ENCODE measurements at places on chromosomes 3 and 15.

DNA sequence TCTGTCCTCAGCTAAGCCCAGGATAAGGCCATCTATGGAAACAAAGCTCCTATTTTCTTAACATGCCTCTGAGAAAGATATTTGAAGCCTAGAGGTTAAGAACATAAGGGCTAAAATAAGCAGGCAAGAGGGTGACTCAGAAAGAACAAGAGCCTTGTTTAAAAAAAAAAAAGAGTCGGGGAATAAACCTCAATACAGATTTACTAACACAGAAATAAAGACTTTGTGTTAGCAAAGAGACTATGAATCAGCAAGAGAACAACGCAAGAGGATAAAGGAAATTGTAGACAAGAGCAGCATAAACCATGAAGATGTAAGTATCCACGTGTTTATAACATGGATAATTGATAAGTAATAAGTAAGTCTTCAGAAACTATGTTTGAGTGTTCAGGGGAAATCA lies 36.0 kb downstream of the RAB27A start:
- DNase-seq = no peak

- DNase-seq = no peak
Observed at GRCh38 chr15:67607959-67608637, 65.6 kb downstream of the MAP2K5 start.

GRCh38 chr15:83112956-83113299 lies 5.5 kb downstream of the TM6SF1 start:
- no peak for DNase-seq

GRCh38 chr3:120174811-120175539 lies 80.7 kb upstream of the GSK3B start:
- DNase-seq = no peak

DNA sequence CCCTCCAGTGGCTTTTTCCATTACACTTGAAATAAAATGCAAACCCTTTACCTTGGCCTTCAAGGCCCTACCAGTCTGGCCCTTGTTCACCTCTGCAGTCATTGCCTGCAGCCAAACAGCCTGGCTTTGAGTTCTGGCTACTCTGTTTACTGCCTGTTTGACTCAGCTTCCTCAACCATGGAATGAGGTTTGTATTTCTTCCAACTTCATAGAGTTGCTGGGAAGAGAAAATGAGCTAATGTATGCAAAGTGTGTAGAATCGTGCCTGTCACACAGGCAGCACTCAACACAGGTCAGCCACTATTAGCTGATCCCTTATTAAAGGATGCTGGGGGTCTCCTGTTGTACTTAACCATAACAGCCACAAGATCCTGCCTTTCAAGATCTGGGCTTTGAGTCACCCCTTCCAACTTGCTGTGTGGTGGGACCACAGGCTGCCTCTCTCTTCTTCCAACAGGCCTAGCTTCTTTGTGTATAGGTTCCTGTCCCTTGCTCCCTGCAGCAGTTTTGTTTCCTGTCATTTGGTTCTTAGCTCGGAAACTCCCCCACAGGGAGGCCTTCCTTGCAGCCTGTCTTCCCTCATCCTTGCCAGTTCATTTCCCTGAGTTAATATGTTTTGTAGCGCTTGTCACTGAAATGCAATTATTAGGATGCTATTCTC lies 6.4 kb downstream of the MED12L start:
- no peak for DNase-seq

- DNase-seq = no peak
Observed at GRCh38 chr3:64047787-64048186, 24.5 kb upstream of the PSMD6 start.

DNA sequence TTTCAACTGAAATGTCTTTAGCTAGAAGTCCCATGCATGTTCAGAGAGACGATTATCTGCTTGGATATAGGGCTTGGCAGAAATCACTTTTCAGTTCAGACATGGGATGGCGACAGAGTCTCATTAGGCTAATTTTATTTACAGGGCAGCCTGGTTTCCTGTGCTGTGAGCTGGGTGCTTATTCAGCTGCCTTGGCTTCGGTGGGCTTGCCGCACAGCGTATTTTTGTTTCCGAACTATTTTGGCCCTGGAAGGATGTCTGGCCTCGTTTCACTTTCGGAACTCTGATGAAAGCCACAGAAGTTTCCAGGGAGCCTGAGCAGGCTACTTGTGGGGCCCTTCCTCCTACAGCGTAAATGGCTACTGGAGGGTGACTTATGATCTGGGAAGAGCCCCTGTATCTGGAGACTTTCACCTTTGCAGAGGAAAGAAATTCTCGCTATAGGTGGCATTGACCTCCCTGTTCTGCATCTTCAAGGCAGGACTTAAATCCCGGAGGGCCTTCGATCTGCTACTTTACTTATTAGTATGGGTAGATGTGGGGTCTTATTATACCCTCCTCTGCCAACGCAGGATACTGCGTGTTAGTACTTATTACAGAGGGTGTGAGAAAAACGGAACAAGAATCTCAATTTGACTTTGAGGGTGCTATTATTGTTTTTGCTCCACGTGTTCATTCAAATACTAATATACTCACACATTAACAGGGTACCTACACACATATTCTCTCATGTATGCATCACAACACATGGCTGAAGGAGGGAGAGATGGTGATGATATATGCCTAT lies 364.0 kb upstream of the RBMS3 start:
- DNase-seq = no peak

DNA sequence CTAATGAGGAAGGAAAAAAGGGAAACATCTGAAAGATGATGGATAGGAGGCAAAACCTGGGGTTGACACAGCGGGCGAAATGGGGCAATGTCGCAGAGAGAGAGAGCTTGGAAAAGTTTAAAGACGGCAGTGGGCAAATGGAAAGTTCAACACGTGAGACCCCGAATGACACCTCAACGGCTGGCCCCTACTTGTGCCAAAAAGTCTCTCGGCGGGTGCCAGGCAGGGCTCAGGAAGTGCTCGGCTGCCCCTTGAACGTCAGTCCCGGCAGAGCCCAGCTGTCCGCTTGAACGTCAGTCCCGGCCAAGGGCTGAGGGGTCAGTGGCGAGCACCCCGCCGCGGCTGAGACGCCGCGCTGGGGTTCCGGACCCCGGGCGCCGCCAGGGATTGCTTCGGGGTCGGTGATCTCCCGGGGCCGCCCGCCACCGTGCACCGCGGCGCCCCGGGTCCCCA lies 658 bp downstream of the EOGT start:
- DNase-seq = no peak

- no peak for DNase-seq
Observed at GRCh38 chr15:70802629-70803028, 39.3 kb upstream of the UACA start.

DNA sequence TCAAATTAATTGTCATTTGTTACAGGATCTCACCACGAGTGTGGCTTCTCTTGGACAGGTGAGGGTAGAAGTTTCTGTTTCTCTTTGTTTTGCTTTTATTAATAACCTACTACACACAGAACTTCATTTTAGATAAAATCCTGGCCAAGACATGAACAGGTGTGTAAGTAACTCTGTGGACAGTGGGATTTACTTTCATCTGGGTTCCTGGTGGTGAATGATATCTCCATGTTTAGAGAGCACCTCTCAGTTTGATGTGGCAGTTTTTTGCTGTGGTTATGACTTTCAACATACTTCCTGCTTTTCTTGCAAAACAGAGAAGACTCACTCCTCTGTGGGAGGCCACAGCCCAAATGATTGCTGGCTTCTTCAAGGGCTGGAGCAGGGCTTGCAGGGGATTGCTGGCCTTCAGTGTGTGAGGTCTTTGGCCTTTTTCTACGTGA lies 71.1 kb upstream of the XCR1 start:
- DNase-seq = peak; percentile 48

DNA sequence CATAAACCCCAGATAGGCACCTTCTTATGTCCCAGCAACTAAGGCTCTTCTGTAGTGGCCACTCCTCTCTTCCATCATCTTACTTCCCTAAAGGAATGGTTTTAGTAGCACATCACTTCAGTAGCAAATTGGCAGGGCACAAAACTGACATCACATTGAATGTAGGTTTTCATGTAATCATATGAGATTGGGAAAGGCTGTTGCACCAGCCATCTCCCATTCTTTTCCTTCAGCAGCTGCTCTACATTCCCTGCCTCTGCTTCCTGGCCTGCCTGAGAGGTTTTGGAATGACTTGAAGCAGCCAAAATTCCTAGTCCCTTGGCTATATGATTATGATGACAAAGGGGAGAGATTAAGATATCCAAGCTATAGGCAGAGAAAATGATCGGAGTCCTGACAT lies 36.5 kb downstream of the NSUN3 start:
- DNase-seq = no peak

- DNase-seq = no peak
Observed at GRCh38 chr3:62805106-62805505, 70.1 kb downstream of the CADPS start.

DNA sequence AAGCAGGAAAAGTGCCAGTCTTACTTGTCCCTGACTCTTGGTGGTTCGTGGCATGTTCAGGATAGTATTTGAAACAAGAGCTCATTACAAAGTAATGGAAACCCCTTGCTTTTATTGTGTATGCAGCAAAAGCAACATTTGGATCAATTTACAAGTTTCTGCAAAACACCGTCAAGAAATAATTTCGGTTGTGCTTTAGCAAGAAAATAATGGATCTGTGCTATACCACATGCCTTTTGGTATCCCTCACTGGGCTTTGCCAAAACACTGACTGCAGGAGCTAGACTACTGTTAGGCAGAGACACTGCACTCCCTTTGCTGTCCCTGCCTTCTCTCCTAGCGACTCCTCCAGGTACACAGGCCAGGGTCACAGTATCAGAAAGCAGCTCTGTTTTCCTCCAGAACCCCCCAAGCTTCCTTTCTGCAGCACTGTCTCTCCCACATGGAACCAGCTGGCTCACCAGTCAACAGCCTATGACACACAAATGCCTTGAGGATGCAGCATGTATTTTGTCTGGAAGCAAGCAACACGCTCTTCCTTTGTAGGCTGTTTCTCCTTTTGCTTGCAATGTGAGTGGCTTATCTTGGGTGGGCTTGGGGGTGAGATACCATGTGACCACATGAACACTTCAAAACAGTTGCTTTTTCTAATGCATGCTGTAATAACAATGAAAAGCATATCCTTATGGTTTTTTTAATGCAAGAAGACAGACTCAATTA lies 111.4 kb downstream of the PGPEP1L start:
- no peak for DNase-seq

DNA sequence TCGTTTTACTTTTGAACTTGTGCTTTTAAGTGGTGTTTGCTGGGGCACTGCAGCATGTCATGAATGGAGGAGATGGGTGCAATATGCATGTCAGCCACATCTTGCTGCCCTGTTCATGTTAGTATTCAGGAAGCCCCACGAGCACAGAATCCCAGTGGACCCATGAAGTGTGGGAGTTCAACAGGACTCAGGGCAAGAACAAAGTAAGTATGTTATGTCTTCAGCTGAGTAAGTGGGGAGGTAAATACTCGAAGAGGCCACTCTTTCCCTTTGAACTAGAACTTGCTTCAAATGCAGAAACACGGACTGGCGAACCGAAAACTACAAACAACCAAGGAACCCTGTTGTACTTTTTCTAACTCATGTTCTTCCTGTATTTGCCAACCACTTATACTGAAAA lies 23.4 kb downstream of the SOX14 start:
- DNase-seq = no peak

GRCh38 chr3:35849496-35849895 lies 210.2 kb downstream of the ARPP21 start:
- DNase-seq = no peak

DNA sequence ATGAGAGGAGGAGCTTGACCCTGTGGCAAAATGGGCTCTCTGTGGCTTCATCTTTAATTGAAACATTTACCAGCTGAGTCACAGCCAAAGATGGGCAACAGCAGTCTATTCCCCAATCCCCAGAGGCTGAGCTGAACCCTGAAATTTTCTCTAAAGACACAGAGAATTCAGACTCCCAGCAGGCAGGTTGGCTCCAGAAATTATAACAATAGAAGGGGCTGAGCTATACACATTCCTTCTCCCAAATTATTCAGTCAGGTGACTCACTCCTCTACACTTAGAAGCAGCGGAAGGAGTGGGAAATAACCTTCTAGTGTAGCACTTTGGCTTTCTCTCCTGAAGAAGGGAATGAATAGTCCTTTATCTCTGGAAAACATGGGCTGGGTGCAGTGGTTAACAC lies 264.3 kb upstream of the ARHGEF26 start:
- DNase-seq = no peak

GRCh38 chr3:11954312-11954934 lies 49.8 kb upstream of the SYN2 start:
- no peak for DNase-seq

DNA sequence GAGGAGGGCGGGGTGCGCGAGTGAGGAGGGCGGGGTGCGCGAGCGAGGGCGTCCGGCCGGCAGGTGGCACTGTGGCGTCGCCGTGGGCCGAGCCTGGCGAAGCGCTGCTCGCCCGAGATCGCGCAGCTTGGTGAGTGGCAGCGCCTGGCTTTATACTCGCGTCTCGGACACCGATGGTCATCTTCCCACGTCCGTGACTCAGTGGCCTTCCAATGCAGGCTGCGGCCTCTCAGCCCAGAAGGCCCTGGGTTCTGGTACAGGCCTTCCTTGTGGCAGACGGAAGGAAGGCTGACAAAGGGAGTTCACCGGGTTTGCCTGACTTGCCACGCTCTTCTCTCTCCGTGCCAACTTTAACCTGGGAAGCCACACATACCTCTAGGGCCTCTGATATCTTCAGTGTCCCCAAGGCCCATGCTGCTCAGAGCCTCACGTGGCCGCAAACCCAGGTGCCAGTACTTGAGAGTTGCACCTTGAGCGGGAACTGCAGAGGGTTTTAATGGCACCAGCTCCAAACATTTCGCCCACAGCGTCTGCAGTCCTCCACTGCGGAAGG lies 195.3 kb upstream of the LYSMD4 start:
- DNase-seq = peak; percentile 87

DNA sequence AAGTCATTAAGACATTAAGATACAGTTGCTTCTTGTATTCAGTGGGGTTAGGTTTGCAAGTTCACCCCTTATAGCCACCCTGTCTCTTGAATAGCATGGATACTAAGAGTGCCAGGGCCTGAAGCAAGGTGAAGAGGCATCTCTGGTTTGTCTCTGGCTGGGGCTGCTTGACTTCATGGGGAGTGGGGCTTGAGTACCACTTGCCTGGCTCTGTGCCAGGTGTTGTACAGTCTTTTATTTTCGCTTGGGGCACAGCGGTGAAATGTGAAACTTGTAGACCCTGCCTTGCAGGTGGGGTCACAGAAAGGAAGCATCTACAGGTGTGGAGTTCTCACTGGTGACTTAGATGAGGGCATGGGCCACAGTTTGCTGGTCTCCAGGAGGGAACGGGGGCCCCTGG lies 152.1 kb downstream of the PDE8A start:
- DNase-seq = no peak

GRCh38 chr3:120162400-120162799 lies 68.2 kb upstream of the GSK3B start:
- no peak for DNase-seq

- DNase-seq = no peak
Observed at GRCh38 chr15:67914537-67915460, 75.0 kb upstream of the RNU6-1 start.

- no peak for DNase-seq
Observed at GRCh38 chr15:48775546-48775945, 35.3 kb downstream of the CEP152 start.

DNA sequence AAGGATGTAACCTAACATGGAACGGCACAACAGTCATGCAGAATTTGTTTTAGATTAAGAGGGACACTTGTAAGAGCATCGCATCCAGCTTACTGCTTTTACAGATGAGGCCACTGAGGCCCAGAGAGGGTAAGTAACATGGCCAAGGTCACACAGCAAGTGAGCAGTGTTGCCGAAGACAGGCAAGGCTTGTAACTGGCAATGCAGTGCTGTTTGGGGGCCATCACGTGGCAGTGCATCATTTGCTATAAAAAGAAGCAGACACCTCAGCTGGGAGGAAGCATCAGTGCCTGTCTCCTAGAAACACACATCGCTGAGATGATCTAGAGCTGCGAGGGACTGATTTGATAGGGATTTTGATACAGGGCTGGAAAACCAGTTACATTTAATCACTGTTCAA lies 108.2 kb upstream of the PROK2 start:
- no peak for DNase-seq

Measured in CD4-positive, alpha-beta T cell treated with Interleukin-6 for 4 hours (primary cell).